ENCODE measurements at places on chromosomes 5 and 9.
A peak's percentile ranks its signal among the peaks of the same experiment; 100 is the strongest.

DNA sequence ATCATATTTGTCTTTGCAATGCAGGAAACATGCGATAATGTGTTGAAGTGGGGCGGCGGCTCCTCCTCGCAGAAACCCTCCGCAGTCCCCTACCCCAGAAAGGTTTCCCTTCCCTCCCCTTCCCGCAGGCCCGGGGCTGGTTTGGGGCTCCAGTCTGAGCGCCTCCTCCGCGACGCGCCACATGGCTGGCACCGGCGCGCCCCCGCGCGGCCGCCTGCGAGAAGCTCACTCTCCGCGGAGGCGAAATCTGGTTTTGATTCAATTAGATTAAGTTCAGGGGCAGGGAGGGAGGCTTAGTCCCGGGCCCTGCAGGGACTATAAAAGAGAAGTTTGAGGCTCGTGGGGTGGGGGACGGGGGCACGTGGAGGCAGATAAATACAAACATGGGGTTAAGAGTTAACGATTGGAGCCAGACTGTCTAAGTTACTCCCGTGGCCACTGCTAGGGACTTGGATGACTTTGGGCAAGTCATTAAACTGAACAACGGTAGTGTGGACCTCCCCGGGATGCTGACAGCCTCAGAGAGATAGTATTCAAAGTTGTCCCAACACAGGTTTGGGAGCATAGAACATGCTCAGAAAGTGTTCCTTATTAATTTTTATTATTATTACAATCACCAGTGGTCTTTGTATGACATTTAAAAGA, 69.4 kb downstream of the MSX2 start:
- peak; percentile 57 for DNase-seq

DNA sequence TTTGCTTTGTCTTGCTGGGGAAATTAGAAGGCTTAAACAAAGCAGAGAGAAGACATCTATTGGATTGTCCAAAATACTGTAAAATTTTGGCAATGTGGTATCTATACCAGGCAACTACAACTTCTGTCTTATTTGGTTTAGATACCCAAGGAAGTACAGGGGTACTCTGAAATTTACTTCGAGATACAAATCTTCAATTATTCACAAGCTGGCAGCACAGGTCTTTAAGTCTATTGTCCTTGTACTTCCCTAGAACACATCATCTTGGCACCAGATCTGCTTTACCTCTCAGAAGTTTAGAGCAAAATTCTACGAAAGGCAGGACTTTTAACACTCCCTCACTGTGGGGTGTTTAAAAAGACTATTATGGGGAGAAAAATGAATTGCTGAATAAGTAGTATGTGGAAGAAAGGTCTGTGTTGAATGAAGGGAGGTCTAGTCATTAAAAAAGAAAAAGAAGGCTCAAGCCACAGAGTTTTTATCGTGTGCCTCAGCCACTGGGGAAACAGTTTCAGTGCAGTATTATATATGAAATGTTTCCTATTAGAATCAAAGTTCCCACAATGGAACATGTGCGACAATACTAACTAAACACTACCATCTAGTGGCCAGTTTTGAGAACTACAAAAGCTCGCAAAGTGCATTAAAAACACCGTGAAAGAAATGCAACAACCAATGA, 93.7 kb downstream of the PDE4D start:
- peak; percentile 58 for DNase-seq

GRCh38 chr5:125888358-125888757, 534.9 kb upstream of the GRAMD2B start:
- no peak for DNase-seq

GRCh38 chr9:87115785-87116184, 168.5 kb upstream of the GAS1 start:
- no peak for DNase-seq

DNA sequence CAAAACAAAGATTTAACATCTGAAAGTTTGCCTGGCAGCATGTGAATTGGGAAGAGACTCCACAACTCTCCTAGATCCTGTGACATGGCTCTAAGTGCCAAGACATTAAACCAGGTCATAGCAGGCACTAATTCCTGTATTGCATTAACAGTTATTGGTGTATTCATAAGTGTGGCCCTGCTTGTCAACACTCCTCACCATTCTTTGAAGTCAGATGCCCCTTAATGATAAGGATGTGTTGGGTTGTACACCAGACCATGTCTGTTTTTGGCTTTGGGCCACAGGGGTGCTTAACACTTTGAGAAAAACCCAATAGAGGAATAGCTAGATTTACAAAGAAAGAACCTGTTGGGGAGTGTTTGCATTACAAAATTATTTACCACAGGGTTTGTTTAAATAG, 43.4 kb upstream of the PDE8B start:
- no peak for DNase-seq

DNA sequence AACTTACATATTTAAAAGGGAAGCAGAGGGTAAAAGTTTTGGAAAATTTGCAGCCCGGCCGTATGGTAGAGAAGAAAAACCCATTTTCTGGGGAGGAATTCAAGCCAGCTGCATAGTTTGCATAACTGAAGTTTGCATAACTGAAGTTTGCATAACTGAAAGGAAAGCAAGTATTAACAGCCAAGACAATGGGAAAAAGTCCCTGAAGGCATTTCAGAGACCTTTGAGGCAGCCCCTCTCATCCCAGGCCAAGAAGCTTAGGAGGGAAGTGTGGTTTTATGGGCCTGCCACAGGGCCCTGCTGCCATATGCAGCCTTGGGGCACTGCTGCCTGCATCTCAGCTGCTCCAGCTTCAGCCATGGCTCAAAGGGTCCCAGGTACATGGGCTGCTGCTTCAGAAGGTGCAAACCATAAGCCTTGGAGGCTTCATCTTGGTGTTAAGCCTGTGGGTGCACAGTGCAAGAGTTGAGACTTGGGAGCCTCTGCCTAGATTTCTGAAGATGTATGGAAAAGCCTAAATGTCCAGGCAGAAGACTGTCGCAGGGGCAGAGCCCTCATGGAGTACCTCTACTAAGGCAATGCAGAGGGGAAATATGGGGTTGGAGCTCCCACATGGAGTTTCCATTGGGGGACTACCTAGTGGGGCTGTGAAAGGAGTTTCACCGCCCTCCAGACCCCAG, 36.9 kb upstream of the CXCL14 start:
- DNase-seq = no peak

Measured in NB4 (cell line).